Stimulated activated CD8-positive, alpha-beta memory T cell treated with anti-CD3 and anti-CD28 coated beads, Interleukin-7, amount 100 ng/mL, for 1 hour (primary cell): ENCODE measurements at places on chromosomes 7 and 10.
A peak's percentile ranks its signal among the peaks of the same experiment; 100 is the strongest.

DNA sequence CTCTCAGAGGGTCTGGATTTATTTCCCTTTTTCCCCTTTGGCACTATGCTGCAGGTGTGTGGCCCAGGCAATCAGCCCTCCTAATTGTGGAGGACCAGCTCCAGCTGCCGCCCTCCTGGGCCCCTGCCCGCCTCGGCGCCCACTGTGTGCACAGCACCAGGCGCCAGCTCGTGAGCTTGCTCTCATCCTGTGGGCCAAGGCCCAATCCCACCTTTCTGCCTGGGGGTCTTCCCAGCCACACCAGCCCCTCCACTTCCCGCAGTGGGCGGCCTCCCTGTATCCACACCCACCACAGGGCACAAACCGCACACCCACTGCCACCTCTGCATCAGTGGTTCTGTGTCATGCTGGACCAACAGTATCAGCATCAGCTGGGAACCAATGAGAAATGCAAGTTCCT is 25.5 kb upstream of the SLIT1 start:
- no peak for DNase-seq

GRCh38 chr10:12750526-12751201 is 250.8 kb downstream of the CCDC3 start:
- no peak for DNase-seq

DNA sequence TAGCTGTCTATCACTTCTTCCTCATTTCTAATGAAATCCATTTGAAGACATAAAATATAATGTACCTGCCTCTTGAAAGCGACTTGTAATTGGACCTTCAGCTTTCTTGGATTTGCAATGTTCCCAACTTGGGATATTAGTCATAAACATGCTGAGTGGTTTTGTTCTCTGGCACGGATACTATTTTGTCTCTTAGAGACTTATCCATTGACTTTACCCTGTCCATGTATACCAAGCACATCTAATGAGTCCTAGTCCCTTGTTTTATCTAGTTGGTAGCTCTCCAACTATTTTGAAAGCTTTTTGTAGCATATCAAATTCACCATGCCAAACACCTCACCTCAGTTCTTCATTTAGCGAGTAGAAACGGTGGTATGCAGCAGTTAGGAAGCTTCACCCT is 18.9 kb downstream of the PLEKHS1 start:
- no peak for DNase-seq

DNA sequence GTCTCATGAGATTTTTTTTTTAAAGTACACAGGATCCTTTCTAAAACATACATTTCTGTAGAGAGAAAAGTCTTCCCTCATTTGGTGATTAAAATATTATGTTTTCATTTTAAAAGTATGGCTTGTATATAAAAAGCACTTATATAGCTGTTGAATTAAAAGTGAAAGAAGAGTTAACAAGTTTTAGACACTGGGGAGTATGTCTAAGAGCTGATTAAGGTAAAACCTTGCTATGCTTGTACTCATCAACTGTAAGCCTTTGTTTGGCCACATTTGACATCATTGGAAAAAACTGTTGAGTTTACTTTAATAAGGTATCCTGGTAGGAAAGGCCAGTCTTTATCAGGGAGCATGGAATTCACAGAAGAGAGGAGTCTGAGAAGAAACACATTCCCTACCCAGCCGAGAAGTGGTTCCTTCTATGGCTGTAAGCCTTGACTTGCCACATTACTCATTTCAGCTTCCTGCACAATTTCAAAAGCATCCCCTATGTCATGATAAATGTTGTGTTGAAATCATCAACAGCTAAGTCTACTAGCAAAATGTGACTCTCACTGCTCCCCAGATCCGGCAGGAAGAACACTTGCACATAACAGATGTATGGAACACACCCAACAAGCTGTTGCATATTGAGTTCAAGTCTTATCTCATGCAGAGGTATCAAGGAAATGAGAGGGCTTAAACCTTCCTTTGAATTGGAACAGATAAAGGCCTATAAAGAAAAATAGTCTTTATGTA is 171.8 kb upstream of the CDK1 start:
- no peak for DNase-seq

DNA sequence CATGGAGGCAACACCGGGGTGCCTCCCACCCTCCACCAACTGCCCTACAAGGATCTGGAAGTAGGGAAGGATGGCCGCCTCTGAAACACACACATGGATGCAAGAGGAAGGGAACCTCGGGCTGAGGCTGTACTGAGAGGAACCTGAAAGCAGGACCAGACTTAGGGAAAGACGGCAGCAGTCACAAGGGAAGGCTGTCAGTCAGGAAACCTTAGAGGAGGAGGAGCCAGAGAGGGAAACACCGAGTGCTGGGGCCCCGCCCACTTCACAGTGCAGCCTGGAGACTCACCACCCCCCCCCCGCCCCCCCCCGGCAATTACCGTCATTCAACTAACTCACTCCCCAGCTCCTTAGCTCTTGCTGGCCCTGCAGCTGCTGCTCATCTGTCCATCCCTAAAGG is 2.5 kb downstream of the CYREN start:
- no peak for DNase-seq

DNA sequence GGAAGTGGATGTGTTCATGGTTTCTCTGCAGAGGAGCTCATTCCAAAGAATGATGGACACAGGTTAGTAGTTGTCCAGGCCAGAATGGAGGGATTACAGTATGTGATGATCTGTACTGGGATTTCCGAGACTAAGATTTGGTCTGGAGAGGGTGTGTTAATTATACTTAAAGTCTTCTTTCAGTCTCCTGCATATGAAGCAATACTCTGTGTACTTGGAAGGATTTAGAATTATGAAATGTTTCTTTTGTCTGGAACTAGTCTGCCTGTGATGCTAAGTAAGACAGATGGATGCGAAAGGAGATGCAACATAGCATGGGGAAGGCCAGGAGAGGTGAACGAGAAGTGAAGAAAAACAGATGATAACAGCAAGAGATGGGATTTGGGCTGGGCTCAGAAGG is 305.1 kb upstream of the LYZL1 start:
- DNase-seq, result no peak

- DNase-seq, result no peak
These were observed 14.7 kb upstream of the CSGALNACT2 start for GRCh38 chr10:43123361-43124093.

- no peak for DNase-seq
These were observed 189.0 kb downstream of the COBL start for GRCh38 chr7:51127618-51127904.

GRCh38 chr7:8579661-8580194 is 146.3 kb downstream of the NXPH1 start:
- DNase-seq, result no peak

DNA sequence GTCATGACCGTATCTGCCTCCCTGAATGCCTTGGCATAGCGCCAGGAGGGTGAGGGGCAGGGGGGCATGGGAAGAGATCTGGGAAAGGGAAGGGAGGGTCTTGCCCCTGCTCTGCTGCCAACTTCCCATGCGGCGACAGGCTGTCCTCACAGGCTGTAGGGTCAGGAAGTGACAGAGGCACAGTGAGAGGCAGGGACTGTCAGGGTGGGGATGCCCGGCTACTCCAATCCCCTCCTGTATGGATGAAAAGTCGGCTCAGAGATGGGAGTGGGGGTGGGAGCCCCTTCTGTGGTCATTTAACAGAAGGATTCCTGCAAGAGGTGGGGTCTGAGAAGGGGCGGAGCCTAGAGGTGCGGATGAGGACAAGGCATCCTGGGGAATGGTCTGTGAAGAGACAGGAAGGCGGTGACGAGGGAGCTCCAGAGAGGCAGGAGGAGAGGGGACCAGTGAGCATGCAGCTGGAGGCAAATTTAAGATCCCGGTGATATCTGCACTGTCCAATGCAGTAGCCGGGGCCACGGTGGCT is 20.8 kb upstream of the UNC5B start:
- DNase-seq, result no peak

DNA sequence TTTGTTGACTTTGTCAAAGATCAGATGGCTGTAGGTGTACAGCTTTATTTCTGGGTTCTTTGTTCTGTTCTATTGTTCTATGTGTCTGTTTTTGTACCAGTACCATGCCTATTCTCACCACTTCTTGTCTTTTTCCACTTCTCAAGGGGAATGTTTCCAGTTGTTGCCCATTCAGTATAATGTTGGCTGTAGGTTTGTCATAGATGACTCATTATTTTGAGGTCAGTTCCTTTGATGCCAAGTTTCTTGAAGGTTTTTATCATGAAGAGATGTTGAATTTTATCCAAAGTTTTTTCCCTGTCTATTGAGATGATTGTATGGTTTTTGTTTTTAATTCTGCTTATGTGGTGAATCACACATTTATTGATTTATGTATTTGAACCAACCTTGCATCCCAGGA is 216.7 kb upstream of the RNF32 start:
- no peak for DNase-seq

DNA sequence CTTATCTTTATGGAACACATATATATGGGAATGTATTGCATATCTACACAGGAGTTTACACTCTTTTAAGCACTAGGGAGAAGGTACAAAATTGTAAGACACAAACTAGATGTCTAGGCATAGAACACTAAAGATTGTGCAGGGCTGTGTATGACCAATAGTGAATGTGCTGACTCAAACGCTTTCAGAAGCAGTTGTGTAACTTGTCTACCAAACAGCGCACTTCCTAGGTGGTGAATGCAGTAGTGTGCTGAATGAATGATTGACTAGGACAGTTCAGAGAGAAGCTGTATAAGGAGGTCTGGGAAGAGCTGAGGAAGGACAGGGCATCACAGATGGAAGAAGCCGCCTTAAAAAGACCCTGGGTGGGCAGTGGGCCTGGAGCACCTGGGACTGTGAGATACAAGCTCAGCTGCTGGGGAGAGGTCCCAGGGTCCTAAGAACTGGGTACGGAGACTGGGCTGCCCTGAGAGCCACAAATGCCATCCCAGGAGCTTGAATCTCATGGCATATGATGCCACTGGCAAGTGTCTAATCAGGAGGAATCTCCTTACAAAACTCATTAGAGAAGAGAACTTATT is 14.2 kb downstream of the CLRN3 start:
- DNase-seq, result no peak

GRCh38 chr10:44986670-44987069 is 8.1 kb upstream of the DEPP1 start:
- DNase-seq, result no peak

- DNase-seq, result no peak
These were observed 156.3 kb upstream of the SEMA3C start for GRCh38 chr7:81075150-81075549.

DNA sequence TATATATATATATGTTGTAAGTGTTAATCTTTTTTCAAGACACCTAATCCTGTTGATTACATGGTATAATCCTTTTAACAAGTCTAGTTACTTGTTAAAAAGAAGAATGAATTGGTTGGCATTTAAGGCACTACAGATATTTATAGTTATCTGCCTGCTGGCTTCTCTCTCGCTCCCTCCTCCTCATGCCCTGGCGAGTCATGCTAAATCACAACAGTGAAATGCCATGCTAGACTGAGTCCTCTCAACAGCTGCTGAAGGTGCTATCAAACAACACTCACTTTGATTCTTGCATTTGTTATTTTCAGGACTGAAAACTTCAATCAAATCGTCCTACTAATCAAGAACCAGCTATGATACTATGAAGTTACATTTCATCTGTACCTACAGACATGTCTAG is 15.4 kb downstream of the NRAP start:
- no peak for DNase-seq

- DNase-seq, result no peak
These were observed 15.1 kb upstream of the ZMIZ1 start for GRCh38 chr10:79053481-79054202.

- DNase-seq, result no peak
These were observed 49.9 kb upstream of the COL1A2 start for GRCh38 chr7:94344826-94345225.

DNA sequence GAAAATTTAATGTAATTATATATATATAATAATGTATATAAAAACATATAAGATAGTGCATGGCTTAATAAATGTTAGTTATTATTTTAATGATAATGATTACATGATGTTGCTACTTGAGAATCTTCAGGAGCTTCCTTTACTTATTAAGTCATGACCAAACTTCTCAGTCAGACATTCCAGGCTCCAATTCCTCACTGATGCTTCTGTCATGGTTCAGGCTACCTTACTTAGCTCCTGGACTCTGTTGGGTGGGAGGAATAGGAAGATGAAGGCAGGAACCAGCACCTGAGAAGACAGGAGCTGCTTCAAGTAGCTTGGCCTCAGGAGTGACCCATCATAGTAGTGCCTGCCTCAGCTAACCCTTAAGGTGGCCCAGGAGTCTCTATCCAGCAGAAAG is 55.0 kb upstream of the EEPD1 start:
- DNase-seq, result no peak

- peak; percentile 3 for DNase-seq
These were observed 18.6 kb downstream of the OCM2 start for GRCh38 chr7:97971120-97971989.

DNA sequence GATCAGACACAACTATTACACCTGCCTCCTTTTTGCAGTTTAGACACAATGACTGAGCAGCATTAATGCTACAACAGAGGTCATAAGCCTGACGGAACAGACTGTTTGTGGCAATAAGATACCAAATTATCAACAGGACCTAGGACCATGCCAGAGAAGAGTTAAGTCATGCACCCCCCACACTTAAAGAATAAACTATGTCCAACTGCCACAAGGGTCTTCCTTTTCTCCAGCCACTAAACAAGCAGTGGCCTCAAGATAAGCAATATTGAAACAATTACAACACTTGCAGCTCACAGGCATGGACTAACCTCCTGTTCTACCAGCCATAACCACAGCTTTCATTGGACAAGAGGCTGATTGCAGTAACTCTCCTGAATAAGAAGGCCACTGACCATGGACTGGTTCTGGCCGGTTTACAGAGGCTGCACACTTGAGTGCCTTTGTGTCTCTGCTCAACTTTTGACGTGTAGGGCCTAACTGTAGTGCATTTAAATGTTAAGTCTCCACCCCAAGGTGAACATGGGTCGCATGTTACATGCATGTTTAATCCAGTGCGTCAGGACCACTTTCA is 104.4 kb downstream of the STRA8 start:
- DNase-seq, result no peak

DNA sequence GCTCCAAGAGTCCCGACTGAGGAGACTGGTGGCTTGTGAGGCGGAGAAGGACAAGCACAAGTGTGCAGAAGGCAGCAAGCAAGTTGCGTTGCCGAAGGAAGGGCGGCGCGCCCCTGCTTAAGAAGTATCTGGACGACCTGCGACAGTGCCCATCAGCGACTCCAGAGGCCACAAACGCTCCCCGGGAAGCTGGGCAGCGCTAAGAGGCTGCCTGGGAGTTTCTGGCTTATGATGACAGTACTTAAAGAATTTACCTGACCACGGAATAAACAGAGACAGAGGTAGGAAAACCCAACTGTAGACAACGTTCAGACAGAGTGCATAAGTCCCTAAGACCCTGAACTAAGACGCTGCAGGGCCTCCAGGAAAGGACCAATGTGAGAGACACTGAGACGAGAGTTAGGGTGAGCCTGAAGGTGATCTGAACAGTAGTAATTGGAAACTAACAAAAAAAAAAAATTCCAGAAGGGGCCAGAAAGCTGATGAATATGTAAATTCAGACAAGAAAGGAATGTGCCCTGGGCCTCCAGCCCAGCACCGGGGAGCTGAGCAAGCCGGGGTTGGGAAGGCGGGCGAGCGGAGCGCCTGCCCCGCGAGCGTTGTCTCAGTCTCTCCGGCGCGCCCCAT is 1.0 kb downstream of the OSBPL3 start:
- no peak for DNase-seq
